ENCODE measurements at places on chromosomes 3 and 15.

DNA sequence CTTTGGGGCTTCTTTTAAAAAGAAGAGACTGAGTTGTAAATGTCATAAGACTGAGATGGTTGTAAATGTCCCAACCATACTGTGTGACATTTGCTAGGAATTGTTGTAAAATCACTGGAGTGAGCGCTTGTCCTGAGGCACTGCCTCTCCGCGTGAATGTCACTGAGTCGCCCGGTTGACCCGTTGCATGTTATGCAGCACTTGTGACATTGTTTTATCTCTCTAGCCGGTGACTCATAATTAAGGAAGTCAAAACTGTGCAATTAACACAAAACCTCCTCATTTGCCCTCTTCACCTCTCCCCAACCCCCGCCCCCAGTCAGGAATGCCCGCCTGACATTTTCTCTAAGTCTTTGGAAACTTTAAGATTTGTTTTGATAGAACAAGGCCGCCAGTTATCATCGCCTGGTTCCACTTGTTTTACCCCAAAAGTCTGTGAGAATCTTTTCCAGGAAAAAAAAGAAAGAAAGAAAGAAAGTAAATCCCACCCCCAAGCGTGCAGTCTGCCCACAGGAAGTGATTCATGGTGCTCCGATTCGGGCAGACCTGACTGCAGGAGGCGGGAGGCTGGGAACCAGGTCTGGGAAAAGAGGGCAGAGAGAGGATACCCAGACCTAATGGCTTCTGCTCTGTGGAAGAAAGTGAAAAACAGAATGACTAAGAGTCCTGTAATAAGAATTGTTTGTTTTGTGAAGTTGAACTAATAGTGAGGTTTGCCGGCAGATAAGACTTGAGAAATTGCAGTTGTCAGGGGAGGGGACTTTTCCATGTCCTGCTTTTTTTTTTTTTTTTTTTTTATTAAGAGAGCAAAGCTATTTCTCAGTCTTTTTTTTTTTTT, 84.8 kb downstream of the SMAD3 start:
- DNase-seq, result peak; percentile 19

- DNase-seq, result no peak
Observed at GRCh38 chr15:37059086-37059485, 41.3 kb downstream of the MEIS2 start.

- DNase-seq, result no peak
Observed at GRCh38 chr3:182704926-182705325, 88.4 kb upstream of the ATP11B start.

GRCh38 chr3:149494759-149495580, 20.5 kb downstream of the TM4SF4 start:
- DNase-seq, result no peak

DNA sequence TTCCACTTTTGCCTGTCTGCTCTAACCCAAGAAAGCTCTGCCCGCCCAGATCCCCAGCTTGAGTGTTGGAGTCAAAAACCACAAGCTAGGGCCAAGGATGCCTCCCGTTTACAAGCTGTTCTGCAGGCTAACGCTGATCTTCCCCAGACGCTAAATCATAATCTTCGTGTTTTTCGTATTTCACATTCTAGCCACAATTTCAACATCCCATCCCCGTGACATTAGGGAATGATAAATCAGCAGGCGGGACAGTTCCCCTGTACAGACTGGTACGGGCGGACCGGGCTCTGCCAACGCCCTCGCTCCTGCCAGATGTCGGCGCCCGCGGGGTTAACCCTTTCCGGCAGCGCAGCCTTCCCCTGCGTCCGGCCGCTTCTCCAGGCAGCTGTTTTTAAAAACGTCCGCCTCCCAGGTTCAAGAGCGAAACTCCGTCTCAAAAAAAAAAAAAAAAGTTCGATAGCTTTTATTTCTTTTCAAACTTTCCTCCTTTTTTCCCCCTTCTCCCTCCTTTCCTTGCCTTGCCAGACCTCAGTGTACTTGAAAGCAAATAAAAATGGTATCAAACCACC, 81.0 kb upstream of the BNC1 start:
- DNase-seq, result no peak

DNA sequence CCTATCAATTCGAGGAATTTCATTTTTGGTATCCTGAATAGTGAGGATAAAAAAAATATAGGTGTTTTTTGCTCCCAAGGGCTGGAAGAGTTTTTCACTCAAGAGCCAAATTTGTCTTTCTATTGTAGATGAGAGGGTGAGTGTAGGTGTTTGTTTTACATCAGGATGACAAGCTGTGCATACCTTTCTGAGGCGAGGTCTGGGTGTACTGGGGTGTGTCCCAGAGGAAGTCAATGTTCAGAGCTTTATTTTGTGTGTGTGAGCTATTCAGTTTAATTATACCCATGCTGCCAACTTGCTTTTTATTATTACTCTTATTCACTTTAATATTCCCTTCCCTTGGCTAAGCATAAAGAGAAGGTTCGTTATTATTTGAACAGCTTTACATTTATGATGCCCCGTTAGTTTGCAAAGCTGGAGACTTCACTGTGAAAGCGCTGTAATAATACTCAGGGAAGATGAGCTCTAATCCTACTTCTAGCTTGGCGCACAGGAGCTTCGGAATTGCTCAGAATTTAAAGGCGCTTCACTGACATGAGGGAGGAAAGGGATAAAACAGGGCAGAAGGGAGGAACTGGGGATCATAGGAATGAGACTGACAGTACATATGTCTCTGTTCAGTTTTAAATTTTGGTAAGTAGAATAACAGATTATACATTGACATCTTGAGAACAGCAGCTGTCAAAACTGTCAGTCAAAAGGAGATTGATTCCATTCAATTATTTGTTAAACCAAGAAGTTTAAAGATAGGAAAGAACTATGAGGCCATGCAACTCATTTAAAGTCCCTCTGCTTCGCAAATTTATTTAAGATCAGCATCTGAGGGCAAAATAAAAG, 117.7 kb upstream of the TP63 start:
- DNase-seq, result no peak

- no peak for DNase-seq
Observed at GRCh38 chr3:94071713-94072284, 8.9 kb downstream of the NSUN3 start.

- DNase-seq, result no peak
Observed at GRCh38 chr3:183015185-183015584, 34.8 kb upstream of the DCUN1D1 start.

- DNase-seq, result no peak
Observed at GRCh38 chr3:3923619-3924018, 124.4 kb downstream of the LRRN1 start.

DNA sequence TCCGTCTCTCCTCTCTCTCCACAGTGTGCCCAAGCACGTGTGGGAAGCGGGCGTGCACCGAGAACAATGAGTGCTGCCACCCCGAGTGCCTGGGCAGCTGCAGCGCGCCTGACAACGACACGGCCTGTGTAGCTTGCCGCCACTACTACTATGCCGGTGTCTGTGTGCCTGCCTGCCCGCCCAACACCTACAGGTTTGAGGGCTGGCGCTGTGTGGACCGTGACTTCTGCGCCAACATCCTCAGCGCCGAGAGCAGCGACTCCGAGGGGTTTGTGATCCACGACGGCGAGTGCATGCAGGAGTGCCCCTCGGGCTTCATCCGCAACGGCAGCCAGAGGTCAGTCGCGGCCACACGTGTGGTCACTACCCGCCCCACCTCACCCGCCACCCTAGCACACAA, 116.3 kb downstream of the PGPEP1L start:
- no peak for DNase-seq

DNA sequence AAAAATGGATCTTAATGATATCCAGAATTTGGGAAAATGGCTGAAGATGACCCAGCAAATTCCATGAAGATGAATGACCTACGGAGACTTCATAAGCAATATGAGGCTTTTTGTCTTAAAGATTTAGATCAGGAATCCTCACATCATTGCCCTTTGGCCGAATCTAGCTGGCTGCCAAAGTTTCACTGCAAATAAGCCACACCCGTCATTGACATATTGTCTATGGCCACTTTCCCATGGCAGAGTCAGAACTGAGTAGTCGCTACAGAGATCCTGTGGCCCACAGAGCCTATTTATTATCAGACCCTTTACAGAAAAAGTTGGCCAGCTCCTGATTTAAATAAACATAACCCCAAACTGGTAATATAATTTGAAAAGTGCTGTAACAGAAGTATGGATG, 307.4 kb upstream of the RARB start:
- no peak for DNase-seq

- no peak for DNase-seq
Observed at GRCh38 chr3:10725067-10725466, 91.0 kb upstream of the SLC6A11 start.

GRCh38 chr3:24582431-24583403, 88.1 kb upstream of the THRB start:
- no peak for DNase-seq

DNA sequence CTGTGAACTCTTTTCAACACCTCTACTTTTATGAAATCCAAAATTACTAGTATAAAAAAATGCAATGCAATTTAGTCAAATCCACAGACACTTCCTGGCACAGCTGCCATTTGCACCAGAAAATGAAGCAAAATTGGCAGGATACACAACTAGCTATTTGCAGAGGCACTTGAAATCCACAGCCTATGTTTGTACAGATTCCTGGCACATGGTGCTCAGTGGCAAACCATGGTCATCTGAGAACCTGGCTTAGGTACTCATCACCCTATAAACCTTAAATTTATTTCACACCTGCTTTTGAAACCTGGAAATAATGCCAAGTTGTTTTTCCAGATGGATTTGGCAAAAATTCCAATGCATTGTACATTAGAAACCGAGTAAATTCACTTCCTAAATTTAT, 20.2 kb upstream of the PPM1L start:
- DNase-seq, result no peak

- DNase-seq, result no peak
Observed at GRCh38 chr3:16978234-16978920, 93.6 kb downstream of the PLCL2 start.

- DNase-seq, result no peak
Observed at GRCh38 chr15:66014635-66015182, 145.4 kb downstream of the RAB11A start.

- no peak for DNase-seq
Observed at GRCh38 chr3:38536671-38537070, 40.5 kb downstream of the EXOG start.

GRCh38 chr3:150114273-150114672, 143.6 kb upstream of the PFN2 start:
- no peak for DNase-seq

DNA sequence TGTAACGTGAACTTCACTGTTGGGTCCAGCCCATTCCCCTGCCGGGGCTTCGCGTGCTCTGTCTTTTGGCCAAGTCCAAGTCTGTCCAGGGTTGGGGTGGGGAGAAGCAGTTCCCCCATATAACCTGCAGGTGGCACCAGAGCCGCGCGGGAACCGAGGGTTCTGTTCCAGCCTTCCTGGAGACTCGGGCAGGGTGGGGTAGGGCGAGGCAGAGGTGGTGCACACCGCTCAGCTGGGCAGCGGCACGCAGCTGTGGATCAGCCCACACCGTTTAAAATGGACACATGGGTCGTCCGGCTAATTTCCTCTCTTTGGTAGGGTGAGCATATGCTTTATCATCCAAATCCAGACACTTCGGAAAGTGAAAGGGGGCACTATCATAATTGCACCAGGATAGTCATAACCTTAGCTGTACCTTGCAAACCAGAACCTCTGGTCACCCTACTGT, 118.1 kb downstream of the TBC1D2B start:
- peak; percentile 39 for DNase-seq

GRCh38 chr15:84775867-84776449, 27.6 kb downstream of the ZNF592 start:
- DNase-seq, result no peak

DNA sequence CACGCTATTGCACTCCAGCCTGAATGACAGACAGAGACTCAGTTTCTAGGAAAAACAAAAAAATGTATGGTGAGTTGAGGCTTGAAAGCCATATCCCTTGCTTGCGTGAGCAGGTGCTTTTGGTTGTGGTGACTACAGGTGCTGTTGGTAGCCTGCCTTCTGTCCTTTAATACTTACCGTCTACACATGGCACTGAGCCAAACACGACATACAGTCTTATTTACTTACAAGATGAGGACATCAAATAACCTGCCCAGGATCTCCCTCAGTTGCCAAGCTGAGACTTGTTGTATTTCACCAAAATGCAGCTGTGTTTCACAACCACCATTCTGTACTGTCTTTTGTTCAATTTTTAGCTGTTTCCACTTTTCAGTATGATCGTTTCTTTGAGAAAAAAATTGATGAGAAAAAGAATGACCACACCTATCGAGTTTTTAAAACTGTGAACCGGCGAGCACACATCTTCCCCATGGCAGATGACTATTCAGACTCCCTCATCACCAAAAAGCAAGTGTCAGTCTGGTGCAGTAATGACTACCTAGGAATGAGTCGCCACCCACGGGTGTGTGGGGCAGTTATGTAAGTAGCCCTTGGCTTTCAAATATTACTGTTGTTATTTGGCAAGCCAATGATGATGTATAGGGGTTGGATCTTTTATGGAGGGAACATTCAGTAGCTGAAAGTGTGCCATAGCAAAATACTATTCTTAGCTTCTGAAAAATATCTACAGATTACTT, 6.5 kb downstream of the ALAS1 start:
- no peak for DNase-seq

DNA sequence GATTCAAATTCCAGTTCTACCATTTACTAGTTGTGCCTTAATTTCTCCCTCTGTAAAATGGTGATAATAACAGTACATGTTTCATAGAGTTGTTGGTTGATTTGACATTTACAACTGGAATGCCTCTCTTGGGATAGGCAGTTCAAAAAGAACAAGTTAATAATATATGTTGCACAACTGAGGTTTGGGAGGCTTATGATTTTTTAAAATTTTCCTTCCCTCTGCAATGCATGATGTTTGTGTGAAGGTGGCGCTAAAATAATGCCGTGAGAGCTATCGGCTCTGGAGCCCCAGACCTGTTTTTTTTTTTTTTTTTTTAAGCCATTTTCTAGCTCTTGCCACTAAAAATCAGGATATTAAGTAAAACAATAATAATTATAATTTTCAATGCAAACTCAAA, 18.6 kb downstream of the DNAJB11 start:
- no peak for DNase-seq

- DNase-seq, result no peak
Observed at GRCh38 chr3:49415931-49416601, 3.8 kb downstream of the TCTA start.

DNA sequence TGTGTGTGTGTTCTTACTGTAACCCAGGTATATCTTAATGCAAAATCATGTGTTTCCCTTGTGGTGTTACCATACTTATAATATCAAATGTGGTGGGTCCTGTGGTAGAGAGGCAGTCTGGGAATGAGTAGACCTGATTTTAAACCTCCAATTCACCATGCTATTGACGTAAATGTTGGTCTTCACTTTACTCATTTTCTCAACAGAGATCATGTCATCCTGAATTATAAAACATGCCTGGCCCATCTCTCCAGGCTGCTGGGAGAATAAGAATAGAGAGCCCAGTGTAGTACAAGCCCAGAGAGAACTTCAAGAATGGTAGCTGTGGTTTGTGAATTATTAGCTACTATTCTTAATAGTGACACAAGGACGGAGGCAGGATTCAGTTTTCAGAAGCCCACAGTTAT, 88.1 kb downstream of the MBNL1 start:
- no peak for DNase-seq

DNA sequence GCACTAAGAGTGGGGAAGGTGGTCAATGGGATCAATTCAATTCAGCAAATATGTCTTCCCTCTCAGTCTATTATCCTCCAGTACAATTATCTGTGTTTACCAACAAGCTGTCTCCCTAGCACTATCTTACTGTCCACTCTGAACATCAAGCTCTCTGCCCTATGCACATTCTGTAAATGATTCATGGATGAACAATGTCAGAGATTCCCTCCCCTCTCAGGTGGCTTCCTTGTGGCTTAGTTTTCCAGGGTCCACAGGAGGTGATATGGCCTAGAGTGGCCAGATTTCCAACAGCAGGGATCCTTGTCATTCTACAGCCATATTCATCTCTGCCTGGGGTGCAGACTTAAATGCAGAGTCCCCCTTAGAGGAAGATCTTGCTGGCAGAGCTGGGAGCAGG, 225.1 kb downstream of the UACA start:
- no peak for DNase-seq

Data from NCI-H1048 (cell line).